ENCODE measurements at places on chromosomes 6 and 20. TPM values are rescaled to one million over a fixed set of nuclear protein-coding genes. Genes with fewer than 3 reads are reported as not detected.

GRCh38 chr6:6975459-6976111, 132.2 kb upstream of the RREB1 start:
- no peak overlapping the region for H3K27ac ChIP-seq
- no peaks in the 10 kb centered on the region for H3K36me3 ChIP-seq
- H3K4me3 ChIP-seq = no peak overlapping the region
- DNase-seq = no peak
- no peaks in the 10 kb centered on the region for H3K4me1 ChIP-seq

DNA sequence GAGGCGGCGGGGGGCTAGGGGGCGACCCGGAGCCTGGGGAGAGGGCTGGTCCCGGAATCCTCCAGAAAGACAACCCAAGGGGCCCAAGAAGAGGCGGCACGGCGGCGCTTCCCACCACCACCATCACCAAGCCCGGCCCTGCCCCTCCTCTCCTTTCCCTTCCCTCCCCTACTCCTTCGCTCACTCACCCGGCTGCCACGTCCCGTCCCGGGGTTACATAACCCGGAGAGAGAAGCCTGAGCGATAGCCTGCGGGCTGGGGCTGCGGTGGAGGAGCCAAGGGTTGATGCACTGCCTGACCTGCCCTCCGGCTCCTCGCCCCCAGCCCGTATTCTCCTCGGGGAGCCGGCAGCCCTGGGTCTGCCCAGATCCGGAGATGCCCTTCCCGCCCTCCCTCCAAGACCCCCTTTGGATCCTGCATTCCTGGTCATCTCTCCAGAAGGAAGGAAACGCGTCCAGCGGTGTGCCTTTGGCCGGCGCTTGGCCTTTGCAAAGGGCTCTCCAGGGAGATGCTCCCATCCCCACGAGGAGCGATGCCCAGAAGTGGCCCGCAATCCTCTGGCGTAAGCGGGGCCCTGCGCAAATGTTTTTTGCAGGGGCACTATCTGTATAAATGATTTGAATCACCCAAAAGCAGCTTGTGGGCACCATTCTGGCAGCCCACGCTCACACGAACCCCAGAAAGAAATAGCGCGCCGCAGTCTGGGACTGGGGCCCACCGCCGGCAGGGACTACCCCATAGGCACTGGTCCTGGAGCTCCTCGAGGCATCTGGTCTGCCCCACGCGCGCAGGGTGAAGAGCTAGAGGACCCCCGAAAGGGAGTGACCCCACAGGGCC, 4.6 kb upstream of the CPXM1 start:
- no peak overlapping the region for H3K27ac ChIP-seq
- no peaks in the 10 kb centered on the region for H3K36me3 ChIP-seq
- no peak overlapping the region for H3K4me3 ChIP-seq
- H3K4me1 ChIP-seq = peaks cover 10% of the 10 kb centered on the region
- peaks cover 7% of the 10 kb centered on the region for H3K27me3 ChIP-seq

DNA sequence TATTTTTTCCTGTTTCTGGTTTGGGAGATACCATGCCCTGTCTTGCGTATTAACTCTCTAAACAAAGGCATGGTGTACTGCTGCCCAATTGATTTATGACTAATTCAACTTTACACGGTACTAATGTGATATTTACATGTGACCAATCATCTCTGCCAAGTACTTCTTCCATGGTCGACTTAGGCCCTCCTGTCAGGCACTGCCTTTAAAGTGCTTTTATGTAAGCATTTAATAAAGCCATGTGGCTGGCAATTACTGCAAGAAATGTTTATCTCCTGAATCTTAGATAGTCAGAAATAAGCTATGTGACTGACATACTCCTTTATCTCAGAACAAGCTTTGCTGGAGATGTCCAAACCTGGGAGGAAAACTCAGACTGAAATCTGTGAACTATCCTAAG, 323.4 kb downstream of the BTBD3 start:
- no peaks in the 10 kb centered on the region for H3K36me3 ChIP-seq
- H3K27ac ChIP-seq = no peak overlapping the region
- H3K27me3 ChIP-seq = no peaks in the 10 kb centered on the region
- no peak for DNase-seq

MATN4 gene
- total RNA-seq = not detected

Data from thoracic aorta (tissue), 2 donors.